ENCODE measurements at places on chromosomes 1 and 21.

GRCh38 chr1:208154679-208155642, 89.2 kb downstream of the PLXNA2 start:
- DNase-seq = no peak

DNA sequence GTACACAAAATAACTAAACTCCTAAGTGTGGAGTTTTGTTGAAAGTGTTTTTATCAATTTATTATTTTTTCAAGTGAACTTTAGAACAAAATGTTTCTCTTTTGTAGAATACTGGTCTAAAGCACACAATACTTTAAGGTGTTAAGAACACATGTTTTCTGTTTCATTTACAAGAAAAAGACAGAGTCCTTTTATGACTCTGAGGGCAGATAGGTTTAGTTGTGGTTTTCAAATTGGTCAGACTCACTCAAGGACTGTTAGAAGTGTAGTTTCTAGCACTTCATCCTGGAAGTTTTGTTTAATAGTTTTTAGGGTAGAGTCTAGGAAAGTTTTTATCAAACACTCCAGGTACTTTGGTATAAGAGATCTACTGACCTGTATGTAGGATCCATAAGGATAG, 376.5 kb downstream of the LRRIQ3 start:
- no peak for DNase-seq

DNA sequence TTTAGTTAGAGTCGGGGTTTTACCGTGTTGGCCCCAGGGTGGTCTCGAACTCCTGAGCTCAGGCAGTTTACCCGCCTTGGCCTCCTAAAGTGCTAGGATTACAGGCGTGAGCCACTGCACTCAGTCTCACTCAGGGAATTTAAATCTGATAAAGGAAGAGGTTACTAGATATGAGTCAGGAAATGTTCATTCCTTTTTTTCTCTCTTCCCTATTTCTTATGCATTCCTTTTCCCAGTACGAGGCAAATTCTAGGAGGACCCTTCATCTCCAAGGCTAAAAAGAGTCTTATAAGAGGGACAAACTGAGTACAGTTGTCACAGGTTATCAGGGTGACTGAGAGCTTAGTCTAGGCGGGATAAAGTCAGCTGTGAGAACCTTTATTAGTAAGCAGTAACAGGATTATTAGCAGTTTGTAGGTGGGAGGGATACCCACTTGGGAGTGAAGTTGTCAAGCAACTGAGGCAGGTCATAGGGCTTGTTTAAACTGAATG, 9.1 kb downstream of the MACF1 start:
- no peak for DNase-seq

GRCh38 chr1:206036663-206037455, 13.2 kb upstream of the CTSE start:
- no peak for DNase-seq

- DNase-seq = no peak
Measured at GRCh38 chr1:167633258-167633944, 3.4 kb downstream of the RCSD1 start.
